Fibroblast of lung (primary cell): ENCODE measurements at places on chromosomes 5 and 9. TPM values are rescaled to one million over a fixed set of nuclear protein-coding genes. Genes with fewer than 3 reads are reported as not detected.
A peak's percentile ranks its signal among the peaks of the same experiment; 100 is the strongest.

FRMD3 gene
- total RNA-seq: under 0.01 and 0.66 TPM in 2 replicates

DNA sequence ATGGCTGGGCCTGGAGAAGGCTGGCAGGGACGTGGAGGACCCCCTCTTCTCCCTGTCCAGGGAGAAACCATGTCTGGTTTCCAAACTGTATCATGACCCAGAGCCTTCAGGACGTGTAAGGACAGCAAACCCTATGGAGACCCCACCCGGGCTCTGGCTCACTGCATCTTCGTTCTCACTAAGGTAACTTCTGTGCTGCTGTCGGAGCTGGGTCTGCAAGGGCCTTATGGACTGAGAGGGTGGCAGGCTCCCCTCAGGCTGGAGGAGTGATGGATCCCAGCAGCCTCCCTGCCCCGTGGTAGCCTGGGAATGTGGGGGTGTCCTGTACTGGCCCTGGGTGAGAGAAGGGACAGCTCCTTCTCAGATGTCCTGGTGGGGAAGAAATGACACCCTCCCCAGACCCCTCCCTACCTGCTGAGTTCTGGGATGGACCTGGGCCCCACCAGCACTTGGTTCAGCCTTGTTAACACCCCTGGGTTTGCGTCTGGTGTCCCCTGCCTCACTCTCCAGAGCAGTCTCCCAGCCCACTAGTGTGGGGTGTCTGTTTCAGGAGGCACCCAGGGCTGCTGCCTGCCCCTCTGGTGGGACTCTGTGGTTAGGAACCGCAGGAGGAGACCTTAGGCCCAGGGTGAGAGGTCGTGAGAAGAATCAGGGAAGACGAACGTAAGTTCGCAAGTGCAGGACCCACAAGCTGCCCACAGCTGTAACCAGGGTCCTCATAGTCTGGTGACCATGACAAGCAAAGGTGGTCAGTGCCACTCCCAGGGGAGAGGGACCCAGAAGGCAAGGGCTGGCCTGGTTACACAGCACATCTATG lies 6.6 kb downstream of the SPATA31E1 start:
- no peaks in the 10 kb centered on the region for H3K4me1 ChIP-seq
- no peak overlapping the region for H3K4me3 ChIP-seq
- H3K27me3 ChIP-seq: no peaks in the 10 kb centered on the region
- DNase-seq: no peak
- no peaks in the 10 kb centered on the region for H3K36me3 ChIP-seq

FAM153A gene
- total RNA-seq: not detected in 2 replicates

DNA sequence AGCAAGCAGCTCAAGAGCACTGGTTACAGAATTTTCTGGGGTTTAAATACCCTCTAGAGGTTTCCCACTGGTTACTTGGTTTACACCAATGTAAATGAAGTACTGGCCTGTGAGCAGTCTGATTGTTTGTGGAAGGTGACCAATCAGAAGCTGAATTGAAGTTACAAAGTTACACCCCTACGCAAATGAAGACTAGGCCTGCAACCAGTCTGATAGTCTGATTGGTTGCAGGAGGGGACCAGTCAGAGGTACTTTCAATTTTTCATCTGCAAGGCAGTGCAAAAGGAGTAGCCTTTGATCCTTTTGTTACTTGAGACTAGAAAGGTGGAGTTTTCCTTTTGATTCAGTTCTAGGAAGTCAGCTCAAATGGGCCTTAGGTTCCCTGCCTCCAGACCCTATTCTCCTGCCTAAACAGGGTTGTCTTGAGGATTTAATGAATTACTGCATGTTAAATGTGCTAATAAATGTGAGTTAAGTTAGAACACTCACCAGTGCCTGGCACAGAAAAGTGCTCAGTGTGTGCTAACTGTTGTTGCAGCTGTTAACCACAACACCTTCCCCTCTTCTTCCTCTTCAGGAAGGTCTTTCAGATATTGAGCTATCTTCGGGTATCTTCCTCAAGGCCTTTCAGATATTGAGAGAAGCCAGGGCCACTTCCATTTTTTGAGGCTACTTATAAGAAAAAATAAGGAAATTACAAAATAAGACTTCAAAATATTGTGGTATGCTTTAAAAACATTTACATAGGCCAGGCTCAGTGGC lies 32.1 kb upstream of the CLINT1 start:
- DNase-seq: no peak
- no peaks in the 10 kb centered on the region for H3K36me3 ChIP-seq
- no peaks in the 10 kb centered on the region for H3K27me3 ChIP-seq

DNA sequence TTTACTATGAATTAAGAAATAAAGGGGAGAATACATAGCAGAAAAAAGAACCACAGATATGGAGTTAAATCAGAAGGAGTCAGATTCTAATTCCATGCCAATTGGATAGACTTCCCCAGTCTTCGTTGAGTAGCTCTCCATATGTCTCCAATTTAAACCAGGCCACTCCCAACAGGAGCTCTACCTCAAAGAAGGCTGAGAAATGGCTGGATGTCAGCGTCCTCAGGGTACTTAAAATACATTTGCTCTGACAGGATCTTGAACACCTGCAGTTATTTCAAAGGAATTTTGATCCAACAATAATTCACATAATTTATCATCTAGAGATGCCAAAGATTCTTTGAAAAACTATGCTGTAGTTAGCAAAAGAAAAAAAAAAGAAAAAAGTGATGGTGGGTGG lies 133.9 kb upstream of the FBN2 start:
- H3K36me3 ChIP-seq: no peaks in the 10 kb centered on the region
- no peaks in the 10 kb centered on the region for H3K27me3 ChIP-seq
- H3K27ac ChIP-seq: no peak overlapping the region
- no peak overlapping the region for H3K4me3 ChIP-seq

GRCh38 chr5:126384985-126385384 lies 38.2 kb upstream of the GRAMD2B start:
- H3K27me3 ChIP-seq: no peaks in the 10 kb centered on the region
- peaks cover 18% of the 10 kb centered on the region for H3K4me1 ChIP-seq
- DNase-seq: peak; percentile 77
- H3K36me3 ChIP-seq: no peaks in the 10 kb centered on the region
- no peak overlapping the region for H3K4me3 ChIP-seq

DNA sequence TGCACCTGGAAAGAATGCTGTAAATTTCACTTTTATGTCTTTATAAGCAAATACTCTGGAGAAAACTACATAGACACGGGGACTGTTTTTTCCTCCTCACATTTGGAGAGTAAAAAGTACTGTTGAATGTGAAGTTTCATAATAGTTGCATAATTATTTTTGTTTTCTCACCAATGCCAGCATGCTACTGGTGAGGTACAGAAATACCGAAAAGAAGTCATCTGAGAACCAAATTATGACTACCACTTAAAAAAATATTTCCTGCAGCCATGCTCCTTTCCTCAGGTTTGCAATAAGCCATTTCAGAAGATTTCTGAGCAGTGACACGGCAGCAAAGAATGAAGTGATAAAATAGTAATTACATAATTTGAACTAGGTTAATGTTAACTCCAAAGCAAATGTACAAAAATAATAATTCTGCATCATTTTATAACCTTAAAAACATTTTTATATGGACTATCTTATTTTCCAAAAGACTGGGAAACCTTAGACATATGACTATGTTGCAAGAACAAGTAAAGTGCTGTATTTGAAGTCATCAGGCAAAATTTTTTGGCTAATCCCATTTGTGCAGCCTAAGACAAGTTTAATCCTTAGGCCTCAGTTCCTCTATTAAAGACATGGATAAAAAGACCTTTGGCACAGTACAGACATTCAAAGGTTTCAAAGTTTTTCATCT lies 144.7 kb downstream of the PCSK1 start:
- DNase-seq: no peak
- H3K4me1 ChIP-seq: peaks cover under 1% of the 10 kb centered on the region
- H3K27ac ChIP-seq: no peak overlapping the region
- no peak overlapping the region for H3K4me3 ChIP-seq
- no peaks in the 10 kb centered on the region for H3K27me3 ChIP-seq
- no peaks in the 10 kb centered on the region for H3K36me3 ChIP-seq

CDC26 gene
- total RNA-seq: 33.9 and 48.0 TPM in 2 replicates

DNA sequence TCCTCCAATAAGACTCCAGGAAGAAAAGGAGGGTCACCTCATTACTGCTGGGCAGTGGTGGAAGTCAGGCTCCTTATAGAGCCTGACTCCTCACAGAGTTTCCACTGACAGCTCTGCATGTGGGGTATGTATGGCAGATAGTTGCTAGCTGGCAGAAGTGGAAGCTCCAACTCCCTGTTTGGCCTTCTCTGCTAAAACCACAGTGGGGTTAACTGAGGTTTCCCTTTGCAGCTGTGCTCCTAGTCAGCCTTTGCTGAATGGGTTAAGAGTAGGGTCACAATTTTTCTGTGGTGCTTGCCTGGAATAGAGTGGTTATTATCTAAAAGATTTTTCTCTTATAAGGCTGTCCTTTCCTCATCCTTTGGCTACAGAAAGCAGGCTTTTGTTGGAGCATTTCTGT lies 327.5 kb downstream of the FBXL17 start:
- no peaks in the 10 kb centered on the region for H3K36me3 ChIP-seq
- no peak for DNase-seq

SLC1A3 gene
- total RNA-seq: 3.1 and 3.3 TPM in 2 replicates

FGF18 gene
- total RNA-seq: 8.0 and 19.3 TPM in 2 replicates

DNA sequence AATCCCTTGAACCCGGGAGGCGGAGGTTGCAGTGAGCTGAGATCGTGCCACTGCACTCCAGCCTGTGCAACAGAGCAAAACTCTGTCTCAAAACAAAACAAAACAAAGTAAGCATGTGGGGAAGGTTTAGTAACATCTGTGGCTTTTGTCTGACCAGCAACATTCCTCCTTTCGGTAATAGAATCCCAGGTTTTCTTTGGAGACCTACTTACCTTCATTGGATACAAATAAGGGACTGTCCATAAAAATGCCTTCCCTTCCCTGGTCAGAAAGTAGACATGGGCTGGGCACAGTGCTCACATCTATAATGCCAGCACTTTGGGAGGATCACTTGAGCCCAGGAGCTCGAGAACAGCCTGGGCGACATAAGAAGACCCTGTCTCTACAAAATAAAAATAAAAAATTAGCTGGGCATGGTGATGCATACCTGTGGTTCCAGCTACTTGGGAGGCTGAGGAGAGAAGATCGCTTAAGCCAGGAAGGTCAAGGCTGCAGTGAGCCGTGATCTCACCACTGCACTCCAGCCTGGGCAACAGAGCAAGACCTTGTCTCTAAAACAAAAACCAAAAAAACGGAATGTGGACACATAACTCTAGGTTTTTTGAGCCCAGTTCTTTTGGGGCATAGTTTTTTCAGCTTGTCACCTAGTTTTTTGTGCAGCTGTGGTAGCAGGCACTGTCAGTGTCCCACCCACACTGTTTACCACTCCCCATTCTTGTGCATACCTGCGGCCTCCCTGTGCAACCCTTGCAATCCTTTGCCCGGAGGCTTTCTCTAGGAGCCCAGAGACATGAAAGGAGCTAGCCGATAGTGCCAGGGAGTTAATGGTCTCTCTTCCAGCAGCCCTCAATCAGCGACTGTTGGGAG lies 9.0 kb upstream of the SPINK4 start:
- H3K4me1 ChIP-seq: peaks cover 10% of the 10 kb centered on the region
- DNase-seq: peak; percentile 36
- no peak overlapping the region for H3K27ac ChIP-seq
- no peak overlapping the region for H3K4me3 ChIP-seq
- H3K27me3 ChIP-seq: peaks cover 3% of the 10 kb centered on the region

DNA sequence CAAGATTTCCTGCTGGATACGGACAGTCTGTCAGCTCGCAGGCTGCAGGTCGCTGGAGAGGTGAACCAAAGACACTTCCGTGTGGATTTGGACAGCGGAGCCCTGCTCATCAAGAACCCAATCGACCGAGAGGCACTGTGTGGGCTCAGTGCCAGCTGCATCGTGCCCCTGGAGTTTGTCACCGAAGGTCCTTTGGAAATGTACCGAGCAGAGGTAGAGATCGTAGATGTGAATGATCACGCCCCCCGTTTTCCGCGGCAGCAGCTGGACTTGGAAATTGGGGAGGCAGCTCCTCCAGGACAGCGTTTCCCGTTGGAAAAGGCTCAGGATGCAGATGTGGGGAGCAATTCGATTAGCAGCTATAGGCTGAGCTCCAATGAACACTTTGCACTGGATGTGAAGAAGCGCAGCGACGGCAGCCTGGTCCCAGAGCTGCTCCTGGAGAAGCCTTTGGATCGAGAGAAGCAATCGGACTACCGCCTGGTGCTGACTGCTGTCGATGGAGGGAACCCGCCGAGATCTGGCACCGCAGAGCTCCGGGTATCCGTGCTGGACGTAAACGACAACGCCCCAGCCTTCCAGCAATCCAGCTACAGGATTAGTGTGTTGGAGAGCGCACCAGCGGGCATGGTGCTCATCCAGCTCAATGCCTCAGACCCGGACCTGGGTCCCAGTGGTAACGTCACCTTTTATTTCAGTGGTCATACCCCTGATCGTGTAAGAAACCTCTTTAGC lies 658 bp downstream of the PCDHGC4 start:
- peaks cover 11% of the 10 kb centered on the region for H3K36me3 ChIP-seq
- DNase-seq: no peak
- no peaks in the 10 kb centered on the region for H3K27me3 ChIP-seq
- no peak overlapping the region for H3K27ac ChIP-seq
- H3K4me3 ChIP-seq: no peak overlapping the region
- peaks cover 23% of the 10 kb centered on the region for H3K4me1 ChIP-seq

GRCh38 chr9:7536310-7536939 lies 263.2 kb downstream of the DMAC1 start:
- DNase-seq: peak; percentile 29
- H3K4me3 ChIP-seq: no peak overlapping the region
- no peaks in the 10 kb centered on the region for H3K4me1 ChIP-seq
- H3K36me3 ChIP-seq: no peaks in the 10 kb centered on the region

GRCh38 chr9:124606027-124606426 lies 98.8 kb upstream of the NR5A1 start:
- H3K36me3 ChIP-seq: no peaks in the 10 kb centered on the region
- DNase-seq: no peak
- H3K4me1 ChIP-seq: no peaks in the 10 kb centered on the region
- no peaks in the 10 kb centered on the region for H3K27me3 ChIP-seq

- no peaks in the 10 kb centered on the region for H3K36me3 ChIP-seq
- no peak overlapping the region for H3K4me3 ChIP-seq
- no peaks in the 10 kb centered on the region for H3K4me1 ChIP-seq
- no peaks in the 10 kb centered on the region for H3K27me3 ChIP-seq
- no peak for DNase-seq
These were observed 20.6 kb upstream of the ZFYVE16 start for GRCh38 chr5:80387063-80387768.

HSPA5 gene
- 193 and 339 TPM in 2 replicates for total RNA-seq

LRRTM2 gene
- total RNA-seq: 1.0 and 1.3 TPM in 2 replicates

GRCh38 chr9:68574150-68574549 lies 33.5 kb upstream of the TMEM252 start:
- H3K4me3 ChIP-seq: no peak overlapping the region
- H3K4me1 ChIP-seq: no peaks in the 10 kb centered on the region
- no peak for DNase-seq
- H3K27me3 ChIP-seq: no peaks in the 10 kb centered on the region

CDC25C gene
- 0.26 and 3.0 TPM in 2 replicates for total RNA-seq

- no peak overlapping the region for H3K27ac ChIP-seq
- no peaks in the 10 kb centered on the region for H3K4me1 ChIP-seq
- no peak for DNase-seq
- H3K4me3 ChIP-seq: no peak overlapping the region
These were observed 11.6 kb downstream of the LHX3 start for GRCh38 chr9:136193127-136193890.

GRCh38 chr9:111913159-111913558 lies 16.5 kb downstream of the UGCG start:
- no peaks in the 10 kb centered on the region for H3K27me3 ChIP-seq
- H3K4me1 ChIP-seq: peaks cover 10% of the 10 kb centered on the region
- H3K27ac ChIP-seq: no peak overlapping the region
- no peak overlapping the region for H3K4me3 ChIP-seq
